ENCODE measurements at places on chromosomes 4 and X.

- no peak for DNase-seq
Measured at GRCh38 chrX:129836827-129837226, 6.9 kb downstream of the ZDHHC9 start.

- DNase-seq = no peak
Measured at GRCh38 chr4:85127653-85128052, 161.2 kb upstream of the WDFY3 start.

- no peak for DNase-seq
Measured at GRCh38 chrX:133215017-133215416, 3.1 kb downstream of the TFDP3 start.

- no peak for DNase-seq
Measured at GRCh38 chrX:24242649-24243175, 71.2 kb downstream of the SUPT20HL2 start.

DNA sequence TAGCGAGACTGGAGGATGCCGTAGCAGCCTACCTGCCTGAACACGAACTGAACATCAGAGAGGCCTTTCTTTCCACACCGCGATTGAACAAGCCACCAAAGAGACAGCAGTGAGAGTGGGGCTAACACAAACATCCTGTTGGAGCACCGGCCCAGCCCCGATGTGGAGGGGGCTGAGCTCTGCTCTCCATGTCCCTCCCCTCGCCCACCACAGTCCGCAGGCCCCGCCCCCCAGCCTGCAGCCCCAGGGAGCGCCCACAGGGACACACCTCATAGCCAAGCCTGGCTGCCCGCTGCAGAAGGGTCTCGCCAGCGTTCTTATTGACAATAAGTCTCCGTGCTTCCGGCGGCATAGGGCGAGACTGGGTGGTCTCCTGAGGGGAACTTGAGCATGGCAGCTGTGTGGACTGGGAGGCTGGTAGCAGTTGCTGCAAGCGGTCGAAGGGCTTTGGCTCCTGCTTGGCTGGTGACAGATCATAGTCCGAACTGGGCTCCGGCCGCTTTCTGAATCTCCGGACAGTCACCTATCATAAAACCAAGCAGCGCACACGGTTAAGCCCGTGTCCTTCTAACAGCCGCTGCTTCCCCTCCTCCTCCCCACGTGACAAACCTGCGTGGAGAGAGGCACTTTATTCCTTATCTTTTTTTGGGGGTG lies 35.8 kb downstream of the BCOR start:
- no peak for DNase-seq

DNA sequence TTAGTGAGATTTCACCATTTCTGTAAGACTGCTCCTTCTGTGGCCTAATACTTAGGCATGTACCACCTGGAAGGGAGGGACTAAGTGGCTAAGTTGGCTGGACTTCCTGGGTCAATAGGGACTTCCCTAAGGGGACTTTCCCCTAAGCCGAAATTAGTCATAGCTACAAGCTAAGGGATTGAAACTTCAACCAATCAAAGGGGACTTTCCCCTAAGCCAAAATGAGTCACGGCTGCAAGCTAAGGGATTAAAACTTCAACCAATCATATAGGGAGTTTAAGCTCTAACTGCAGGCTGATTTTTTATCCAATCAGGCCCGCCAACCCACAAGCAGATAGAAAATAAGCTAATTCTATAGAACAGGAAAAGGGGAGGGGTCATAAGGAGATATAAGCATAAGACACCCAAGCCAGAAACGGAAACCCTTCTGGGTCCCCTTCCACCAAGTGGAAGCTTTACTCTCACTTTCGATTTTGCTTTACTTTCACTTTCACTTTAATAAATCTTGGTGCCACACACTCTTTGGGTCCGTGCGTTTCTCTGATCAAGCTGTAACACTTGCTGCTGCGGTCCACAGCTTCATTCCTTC lies 382.8 kb downstream of the KLHL4 start:
- no peak for DNase-seq

GRCh38 chrX:79412972-79413371 lies 45.8 kb upstream of the ITM2A start:
- no peak for DNase-seq

DNA sequence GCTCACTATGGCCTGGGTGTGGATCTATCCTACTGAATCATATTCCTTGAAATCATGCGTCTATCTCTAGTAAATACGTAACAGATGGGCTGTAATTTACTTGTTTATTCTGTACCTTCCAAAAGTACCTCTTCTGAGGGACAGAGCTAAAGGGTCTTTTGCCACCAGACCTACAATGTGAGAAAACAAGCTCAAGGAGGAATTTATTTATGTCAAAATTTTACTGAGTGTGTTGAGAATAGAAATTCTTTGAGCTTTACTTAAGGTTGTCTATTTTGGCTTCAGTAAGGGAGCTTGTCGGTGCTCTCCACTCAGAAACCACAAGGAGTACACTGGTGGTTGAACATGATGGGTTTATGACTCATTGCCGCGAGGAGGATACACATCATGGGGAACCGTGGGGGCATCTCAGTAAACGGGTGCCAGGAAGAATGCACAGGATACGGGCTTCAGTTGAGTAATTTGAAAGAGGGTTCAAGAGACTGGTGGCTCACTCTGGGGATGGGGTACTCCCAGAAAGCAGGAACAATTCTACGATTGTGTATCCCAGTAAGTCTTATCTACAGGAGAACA lies 3.0 kb downstream of the ANK2 start:
- no peak for DNase-seq

DNA sequence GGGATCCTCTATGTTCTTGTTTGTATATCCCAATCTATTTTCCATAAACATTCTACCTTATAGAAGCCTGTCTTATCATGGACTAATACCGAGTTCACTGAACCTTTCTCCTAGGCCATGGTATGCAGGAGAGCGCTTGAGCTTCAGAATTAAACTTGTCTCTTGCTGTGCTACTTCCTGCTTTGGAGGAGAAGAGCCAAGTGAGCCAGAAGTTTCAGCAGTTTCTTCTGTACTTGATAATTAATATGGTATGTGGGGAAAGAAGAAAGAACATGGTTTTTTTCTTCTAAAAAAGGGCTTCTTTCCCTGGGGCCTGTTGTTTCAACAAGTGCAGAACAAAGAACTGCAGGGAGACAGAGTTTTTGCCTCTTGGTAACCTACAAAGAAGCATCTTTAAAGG lies 172.8 kb downstream of the ATG4A start:
- no peak for DNase-seq

Measured in renal cortex interstitium (tissue), 15 donors.